ENCODE measurements at places on chromosomes 2 and 18.

GRCh38 chr2:240333985-240334384, 101.5 kb upstream of the GPC1 start:
- DNase-seq, result no peak

- DNase-seq, result no peak
These were observed 86.5 kb downstream of the ACKR3 start for GRCh38 chr2:236656166-236656565.

DNA sequence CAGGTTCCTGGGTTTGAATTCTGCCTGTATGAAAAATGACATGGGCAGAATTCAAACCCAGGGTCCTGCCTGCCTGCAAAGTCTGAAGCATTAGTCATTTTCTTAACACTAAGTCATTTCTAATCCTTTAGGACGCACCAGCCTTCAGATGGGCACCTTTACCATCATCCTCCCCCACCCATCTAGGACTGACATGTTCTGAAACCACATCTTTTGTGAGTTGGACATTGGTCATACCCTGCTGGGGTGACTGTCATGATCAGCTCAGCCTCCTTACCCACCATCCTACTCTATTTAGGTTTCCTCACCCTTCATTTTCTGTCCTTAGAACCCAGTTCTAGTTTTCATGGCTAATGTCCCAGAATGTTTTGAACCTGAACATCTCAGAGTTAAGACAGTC, 104.9 kb downstream of the TRIB2 start:
- no peak for DNase-seq

- no peak for DNase-seq
These were observed at the start of gene LYPD6B for GRCh38 chr2:149038442-149039212. LYPD6B (plus strand) TSS chr2:149038699; CDS start chr2:149130949, 92,250 bp downstream.

DNA sequence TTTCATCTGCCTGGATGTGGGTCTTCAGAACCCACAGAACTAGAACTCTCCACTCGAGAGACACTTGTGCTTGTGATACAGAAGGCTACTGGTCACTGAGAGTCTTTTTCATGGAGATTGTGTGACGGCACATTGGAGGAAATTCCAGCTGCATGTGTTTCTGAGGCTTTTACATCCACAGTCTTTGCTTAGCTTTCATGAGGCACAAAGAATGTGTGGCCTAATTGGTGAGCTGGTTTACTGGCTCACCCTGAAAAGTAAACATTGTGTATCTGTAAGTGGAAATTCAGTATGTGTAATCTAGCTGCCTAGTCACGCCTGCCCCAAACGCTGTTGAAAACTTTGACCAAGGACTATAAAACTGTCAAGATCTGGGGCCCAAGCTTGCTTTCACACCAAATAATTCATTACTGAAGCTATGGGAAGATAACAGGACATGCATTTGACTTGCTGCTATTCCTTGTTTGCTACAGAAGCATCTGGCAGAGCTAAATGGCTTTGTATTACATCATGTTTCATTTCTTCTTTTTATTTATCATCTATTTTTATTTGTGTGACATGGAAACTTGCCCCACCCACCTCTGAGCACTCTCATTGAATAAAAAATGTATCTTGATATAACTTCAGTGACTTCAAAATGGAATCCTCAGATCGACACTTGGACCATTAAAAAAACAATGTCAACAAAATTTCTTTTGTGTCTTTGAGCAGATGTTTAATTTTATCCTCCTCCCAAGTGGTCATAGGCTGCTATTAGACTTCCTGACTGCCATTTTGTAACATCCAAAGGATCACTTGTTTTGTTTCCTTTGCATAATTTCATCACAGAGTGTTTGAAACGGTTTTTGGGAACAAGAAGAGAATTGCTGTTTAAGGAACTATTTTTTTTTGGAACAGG, 80.2 kb downstream of the EFEMP1 start:
- no peak for DNase-seq

DNA sequence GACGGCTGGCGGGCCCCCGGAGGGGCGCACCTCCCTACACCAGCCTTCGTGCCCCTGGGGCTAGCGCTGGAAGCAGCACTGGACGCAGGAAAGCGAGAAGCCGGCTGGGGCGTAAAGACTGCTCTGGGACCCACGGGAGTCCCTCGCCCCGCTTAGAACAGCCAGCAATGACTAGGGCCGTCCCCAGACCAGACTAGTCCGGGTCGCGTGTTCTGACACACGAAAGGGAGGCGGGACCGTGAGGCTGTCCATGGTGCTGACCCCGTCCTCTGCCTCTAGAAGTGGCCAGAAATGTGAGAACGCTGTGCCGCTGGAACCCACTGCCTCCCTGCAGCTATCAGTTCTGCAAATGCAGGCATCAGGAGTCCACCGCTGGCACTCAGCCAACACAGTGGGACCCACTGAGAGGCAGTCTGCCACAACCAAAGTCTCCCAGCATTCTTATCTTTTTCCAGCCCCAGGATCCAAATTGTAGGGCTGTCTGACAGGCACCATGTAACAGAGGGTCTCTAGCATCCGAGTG, at the start of gene UCN:
UCN (minus strand) TSS at position 87 of the 523 bp plus-strand sequence. CDS start 550 bp downstream, outside the sequence.
- DNase-seq, result no peak

- no peak for DNase-seq
These were observed 34.7 kb downstream of the INPP4A start for GRCh38 chr2:98479371-98479770.

DNA sequence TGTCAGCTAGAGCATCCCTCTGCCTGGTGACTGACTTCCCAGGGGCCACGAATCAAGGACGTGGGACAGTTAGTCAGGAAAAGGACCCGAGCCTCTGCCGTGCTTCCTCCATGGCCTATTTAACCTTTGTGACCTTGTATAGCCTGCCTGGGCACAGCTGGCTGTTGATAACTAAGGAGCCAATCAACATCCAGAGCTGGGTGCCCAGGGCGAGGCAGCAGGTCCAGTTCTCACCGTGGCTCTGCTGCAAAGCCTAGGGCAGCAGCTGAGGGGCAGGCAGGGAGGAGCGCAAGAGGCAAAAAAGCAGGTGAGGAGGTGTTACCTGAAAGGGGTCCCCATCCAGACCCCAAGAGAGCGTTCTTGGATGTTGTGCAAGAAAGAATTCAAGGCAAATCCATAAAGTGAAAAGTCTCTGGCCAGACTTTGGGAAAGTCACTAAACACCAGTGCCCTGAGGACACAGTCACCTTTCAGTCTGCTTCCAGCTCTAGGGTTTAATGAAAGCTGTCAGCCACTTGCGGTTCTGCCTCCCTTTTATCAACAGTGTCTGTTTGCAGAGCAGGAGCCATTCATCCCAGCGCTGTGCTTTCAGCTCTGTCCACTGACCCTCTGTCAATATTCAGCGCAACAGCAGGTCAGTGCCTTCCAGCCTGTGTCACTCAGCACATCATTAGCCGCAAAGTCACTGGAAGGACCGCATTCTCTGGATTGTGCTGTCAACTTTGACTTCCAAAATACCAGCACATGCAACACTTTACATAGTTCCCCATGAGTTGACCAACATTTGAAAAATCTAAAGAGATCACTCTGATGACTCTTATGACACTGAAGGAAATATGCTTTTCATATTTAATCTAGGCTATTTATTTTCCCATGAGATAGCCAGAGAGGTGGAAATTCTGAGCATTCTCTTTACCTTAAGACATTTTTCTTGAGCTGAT, 38.6 kb upstream of the ASAP2 start:
- DNase-seq, result no peak

GRCh38 chr2:41827354-41827971, 220.4 kb upstream of the PKDCC start:
- DNase-seq, result no peak

DNA sequence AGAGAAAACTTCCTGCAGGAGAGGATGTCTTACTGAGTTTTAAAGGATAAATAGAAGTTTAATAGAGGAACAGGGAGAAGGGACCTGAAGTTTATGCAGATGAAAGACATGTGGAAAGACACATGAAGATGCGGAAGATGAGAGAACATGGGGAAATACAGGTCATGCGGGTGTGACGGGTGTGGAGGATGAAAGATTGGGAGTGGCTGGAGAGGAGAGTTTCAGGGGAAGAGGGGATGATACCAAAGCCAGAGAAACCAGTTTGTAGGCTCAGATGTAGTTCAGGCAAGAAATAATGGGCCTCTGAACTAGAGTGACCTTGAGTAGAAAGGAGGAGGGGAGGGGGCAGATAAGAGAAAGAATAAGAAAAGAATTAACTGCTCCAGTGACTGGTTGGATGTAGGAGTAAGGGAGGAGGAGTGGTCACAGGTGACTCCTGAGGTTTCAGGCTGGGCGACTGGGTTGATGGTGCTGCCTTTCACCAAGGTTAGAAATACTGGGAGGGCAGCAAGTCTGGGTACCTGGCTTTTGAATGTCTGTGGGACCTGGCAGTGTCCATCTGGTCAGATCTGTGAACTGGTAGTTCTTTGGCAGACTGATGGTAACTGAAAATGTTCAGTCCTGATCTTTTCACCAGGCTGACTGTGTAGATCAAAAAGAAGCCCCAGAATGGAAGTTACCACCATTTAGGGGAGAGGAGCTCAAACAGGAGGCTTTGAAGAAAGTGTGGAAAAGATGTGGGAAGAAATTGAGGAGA, 69.4 kb downstream of the TET3 start:
- DNase-seq, result no peak

DNA sequence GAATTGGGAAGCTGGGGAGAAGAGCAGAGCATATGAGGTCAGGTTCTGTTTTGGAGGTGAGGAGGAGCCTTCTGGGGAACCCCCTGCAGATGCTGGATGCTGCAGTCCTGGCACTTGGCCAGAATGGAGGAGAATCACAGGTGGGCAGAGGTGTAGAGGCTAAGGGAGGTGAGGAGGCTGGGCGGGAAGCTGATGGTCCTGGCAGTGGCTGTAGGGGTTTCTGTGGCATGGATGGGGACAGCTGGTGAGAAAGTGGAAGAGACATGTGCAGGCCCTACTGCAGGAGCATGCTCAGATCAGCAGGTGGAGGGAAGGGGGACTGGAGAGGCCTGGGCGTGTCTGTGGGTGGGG, 101.3 kb downstream of the DYSF start:
- no peak for DNase-seq

DNA sequence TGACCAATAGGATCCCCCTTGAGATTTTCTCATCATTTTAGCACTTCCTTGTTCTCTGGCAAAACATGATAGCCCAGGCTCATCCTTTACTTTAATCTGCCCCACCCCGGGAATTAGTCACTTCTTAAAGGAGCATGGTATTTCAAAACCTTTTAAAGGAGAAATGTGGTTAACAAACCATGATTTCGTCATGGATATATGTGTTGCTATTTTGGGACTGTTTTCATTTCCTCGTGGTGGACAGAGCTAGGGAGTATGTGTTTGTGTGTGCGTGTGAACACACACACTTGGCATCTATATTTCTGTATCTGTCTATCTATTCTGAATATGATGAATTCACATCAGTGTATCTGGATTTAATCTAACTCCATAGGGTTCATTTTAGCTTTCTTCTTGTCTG, 128.1 kb downstream of the BIRC6 start:
- no peak for DNase-seq

GRCh38 chr2:161238265-161238559, 70.0 kb upstream of the PSMD14 start:
- DNase-seq, result no peak

- DNase-seq, result no peak
These were observed 24.0 kb upstream of the SULT1C3 start for GRCh38 chr2:108215794-108216211.

Data from uterus (tissue), 4 donors.